ENCODE measurements at places on chromosomes 5 and 9. TPM values are rescaled to one million over a fixed set of nuclear protein-coding genes. Genes with fewer than 3 reads are reported as not detected.

The PDE6A gene
- total RNA-seq = 0.39 TPM

GRCh38 chr5:54009828-54010227, 300.5 kb downstream of the ARL15 start:
- DNase-seq = no peak

DNA sequence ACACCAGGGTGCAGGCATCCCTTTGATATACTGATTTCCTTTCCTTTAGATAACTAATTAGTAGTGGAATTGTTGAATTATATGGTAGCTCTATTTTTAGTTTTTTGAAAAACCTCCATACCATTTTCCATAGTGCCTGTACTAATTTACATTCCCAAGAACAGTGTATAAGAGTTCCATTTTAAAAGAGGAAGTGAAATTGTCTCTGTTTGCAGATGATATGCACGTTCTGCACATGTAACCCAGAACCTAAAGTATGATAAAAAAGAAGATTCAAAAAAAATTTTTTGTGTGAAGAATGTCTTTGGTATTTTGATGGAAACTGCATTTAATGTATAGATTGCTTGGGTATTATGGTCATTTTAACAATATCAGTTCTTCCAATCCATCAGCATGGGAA, 424.0 kb upstream of the CCNH start:
- no peak for DNase-seq

DNA sequence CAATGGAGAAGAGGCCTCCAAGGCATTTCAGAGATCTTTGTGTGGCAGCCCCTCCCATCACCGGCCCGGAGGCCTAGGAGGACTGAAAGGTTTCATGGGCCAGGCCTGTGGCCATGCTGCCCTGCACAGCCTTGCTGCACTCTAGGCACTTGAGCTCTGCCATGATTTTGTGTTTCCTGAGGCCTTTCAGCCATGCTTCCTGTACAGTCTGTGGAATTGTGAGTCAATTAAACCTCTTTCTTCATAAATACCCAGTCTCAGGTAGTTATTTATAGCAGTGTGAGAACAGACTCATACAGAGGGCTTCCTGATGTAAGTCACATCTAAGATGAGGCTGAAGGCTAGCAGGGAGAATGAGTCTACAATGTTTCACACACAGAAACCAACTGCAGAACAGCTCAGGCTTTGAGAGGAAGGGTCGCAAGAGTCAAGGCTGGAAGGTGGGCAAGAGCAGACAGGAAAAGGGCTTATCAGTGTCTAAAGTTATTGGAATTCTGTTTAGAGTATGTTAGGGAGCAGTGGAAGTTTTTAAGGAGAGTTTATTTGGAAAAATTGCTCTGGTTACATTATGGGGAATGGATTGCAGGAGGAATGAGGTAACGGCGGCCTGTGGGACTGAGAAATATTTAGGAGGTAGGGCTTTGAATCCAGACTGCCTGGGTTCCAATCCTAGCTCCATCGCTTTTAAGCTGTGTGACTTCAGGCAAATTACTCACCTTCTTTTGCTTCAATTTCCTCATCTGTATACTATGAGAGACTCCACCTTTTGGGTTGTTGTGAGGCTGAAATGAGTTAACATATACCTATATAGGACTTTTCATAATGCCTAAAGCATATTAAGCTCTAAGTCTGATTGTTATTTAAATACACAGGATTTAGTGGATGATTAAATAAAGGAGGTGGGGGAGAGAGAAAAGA, 291.2 kb downstream of the CWC27 start:
- no peak for DNase-seq

GRCh38 chr5:66739021-66739420, 142.8 kb downstream of the MAST4 start:
- no peak for DNase-seq
